ENCODE measurements at places on chromosomes 11 and 22.
A peak's percentile ranks its signal among the peaks of the same experiment; 100 is the strongest.

DNA sequence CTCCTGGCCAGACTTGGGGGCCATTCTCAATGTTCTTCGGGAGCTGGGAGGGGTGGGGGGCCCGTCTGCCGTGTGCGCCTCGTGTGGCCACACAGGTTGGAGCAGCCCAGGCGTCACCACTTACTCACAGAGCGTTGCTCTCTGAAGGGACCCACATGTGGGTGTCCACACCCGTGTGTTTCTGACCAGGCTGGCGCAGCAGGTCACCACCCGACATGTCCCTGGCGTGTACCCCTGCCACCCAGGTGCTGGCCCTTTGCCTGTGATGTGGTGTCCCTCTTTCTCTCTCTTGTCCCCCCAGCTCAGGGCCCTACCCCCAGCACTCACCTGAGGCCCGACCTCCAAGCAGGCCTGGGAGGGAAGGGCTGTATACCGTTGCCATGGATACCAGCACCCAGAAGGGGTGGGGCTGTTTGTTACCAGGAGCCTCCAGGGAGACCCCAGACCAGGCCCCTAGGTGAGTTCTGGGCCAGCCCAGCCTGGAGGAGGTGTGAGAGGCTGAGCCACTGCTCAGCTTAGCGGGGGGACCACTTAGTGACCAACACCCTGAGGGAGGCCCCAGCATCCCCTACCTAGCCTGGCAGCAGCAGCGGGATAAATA, 1.4 kb downstream of the LMNTD2 start:
- DNase-seq, result no peak

- no peak for DNase-seq
These were observed 299.3 kb downstream of the NXPE2 start for GRCh38 chr11:114977651-114978050.

DNA sequence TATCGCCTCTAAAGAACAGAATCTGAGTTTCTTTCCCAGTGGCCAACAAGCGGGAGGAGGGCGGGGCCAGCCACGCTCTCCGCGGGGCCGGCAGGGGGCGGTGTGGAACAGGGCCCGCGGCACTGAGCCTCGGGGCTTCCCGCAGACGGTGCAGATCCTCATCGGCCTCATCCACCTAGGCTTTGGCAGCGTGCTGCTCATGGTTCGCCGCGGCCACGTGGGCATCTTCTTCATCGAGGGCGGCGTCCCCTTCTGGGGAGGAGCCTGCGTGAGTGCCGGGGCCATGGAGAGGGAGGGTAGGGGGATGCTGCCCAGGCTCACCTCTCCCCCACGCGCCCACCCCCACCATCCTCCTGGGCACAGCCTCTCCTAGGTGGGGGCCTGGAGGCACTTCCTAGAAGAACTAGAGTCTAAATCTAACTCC, 10.7 kb downstream of the MS4A15 start:
- DNase-seq, result no peak

DNA sequence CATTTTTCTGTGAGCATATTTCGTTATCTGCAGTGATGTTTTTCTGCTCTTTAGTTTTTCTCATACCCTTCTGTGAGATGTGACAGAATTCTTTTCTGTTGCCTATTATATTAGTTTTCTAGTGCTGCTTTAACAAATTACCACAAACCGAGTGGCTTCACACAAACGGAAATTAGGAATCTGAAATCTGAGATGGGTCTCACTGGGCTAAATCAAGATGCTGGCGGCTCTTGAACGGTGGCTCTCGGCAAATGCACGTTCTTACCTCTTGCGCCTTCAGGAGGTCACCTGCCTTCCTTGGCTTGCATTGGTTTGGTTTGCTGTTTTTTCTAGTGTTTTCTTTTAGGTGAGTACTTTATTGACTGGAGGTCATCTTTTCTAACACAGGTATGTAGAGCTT, 13.0 kb downstream of the ZBED4 start:
- DNase-seq, result no peak

GRCh38 chr11:34150494-34151151, 45.2 kb downstream of the NAT10 start:
- no peak for DNase-seq

DNA sequence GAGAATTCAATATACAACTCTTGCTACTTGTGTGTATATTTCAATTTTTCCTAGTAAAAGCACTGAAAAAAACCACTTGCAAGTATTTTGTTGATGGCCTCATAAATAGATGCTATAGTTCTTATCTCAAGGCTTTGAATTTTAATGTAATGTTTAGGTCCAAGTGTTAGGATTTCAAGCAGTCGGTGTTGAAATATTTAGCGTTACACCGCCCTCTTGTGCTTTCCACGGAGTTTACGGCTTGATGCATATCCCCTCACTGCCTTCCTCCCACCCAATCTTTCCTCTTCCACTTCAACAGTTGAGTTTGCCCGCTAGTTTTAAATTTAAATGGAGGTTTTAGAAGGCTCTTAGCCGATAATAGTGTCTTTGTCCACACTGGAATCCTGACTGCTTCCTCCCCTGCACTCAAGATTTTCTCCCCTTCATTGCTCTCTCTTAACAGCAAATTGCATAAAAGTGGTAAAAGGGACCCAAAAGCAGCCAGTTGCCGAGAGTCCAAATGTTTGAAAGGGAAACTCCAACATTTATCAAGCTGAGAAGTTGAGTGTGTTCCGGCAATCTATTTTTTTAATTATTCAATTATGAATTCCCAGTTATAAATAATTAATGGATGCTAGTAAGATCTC, 25.9 kb upstream of the HTATIP2 start:
- DNase-seq, result no peak

DNA sequence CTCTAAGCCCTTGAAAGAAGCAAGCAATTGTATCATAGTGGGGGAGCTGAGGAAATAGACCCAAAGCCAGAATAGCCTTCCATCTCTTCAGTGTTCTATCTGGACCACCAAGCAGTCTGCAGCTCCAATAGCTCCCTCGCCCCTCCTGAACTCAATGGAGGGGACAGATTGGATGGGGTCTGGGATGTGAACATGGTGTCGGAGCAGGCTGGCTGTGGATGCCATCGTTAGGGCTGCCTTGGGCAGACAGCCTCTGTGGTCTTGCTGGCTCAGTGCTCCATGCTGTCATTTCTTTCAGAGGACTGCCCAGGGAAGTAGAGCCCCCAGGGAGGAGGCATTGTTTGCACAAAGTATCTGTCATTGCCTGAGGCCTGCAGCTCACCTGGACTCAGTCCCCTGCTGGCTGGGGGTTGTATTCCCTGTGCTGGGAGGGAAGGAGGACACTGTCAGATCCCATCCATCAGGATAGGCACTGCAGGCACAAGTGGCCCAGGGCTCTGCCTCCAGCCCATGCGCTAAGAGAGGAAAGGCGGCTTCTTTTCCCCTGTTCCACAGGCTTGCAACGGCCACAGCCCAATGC, 537.7 kb downstream of the BUD13 start:
- no peak for DNase-seq

- no peak for DNase-seq
These were observed 101.7 kb downstream of the ATM start for GRCh38 chr11:108324587-108324986.

- no peak for DNase-seq
These were observed 128.1 kb upstream of the LDLRAD3 start for GRCh38 chr11:35815556-35816315.

GRCh38 chr22:48315439-48316256, 1512.0 kb downstream of the BRD1 start:
- peak; percentile 25 for DNase-seq

GRCh38 chr11:10272132-10272531, 21.9 kb downstream of the SBF2 start:
- no peak for DNase-seq

GRCh38 chr11:68999093-68999747, 13.8 kb downstream of the MRGPRF start:
- no peak for DNase-seq

DNA sequence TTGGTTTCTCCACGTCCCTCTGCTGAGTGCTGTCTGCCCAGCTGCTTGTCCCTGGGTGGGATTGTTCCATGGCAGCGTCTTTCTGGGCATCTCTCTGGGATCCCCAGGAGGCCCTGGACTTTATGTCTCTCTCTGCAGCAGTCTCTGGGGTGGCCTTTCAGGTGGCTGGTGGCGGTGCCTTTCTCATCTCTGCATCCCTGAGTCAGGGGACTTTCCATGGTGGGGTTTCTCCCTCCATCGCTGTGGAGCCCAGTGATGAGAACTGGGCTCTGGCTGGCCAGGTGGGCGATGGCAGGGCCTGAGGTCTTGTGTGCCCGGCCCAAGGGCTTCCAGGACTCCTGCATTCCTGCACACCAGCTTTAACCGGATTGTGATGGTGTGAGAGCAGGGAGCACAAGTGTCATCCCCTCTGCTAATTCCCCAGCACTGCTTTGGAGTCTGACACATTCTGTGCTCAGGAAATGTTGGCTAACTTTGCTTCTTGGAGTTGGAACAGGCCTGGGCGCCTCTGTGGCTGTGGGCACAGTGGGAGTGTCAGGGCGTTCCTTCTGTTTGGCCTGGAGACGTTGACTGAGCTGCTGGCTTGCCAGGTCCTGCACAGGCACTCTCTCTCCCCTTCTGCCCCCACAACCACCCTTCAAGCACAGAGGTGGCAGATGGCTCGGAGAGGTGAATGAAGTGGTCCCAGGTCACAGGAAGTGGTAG, 27.9 kb downstream of the FAM83F start:
- DNase-seq, result no peak

GRCh38 chr11:15673408-15673831, 558.7 kb downstream of the INSC start:
- no peak for DNase-seq

GRCh38 chr22:44142421-44143104, 38.2 kb upstream of the PARVG start:
- DNase-seq, result no peak

DNA sequence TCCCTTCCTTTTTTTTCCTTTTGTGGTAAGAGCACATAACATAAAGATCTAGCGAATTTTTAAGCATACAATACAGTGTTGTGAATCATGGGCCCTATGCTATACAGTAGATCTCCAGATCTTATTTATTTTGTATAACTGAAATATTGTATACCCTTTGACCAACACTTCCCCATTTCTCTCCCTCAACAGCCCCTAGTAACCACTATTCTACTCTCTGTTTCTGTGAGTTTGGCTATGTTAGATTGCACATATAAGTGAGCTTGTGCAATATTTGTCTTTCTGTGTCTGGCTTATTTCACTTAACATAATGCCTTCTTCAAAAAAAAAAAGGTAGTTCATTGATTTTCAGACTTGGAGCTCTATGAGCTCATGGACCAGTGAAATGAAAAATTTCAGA, 180.5 kb downstream of the C11orf91 start:
- DNase-seq, result no peak

- DNase-seq, result no peak
These were observed 10.4 kb downstream of the OR52K2 start for GRCh38 chr11:4459500-4459899.

- no peak for DNase-seq
These were observed 5.1 kb upstream of the SAAL1 start for GRCh38 chr11:18111005-18111404.

DNA sequence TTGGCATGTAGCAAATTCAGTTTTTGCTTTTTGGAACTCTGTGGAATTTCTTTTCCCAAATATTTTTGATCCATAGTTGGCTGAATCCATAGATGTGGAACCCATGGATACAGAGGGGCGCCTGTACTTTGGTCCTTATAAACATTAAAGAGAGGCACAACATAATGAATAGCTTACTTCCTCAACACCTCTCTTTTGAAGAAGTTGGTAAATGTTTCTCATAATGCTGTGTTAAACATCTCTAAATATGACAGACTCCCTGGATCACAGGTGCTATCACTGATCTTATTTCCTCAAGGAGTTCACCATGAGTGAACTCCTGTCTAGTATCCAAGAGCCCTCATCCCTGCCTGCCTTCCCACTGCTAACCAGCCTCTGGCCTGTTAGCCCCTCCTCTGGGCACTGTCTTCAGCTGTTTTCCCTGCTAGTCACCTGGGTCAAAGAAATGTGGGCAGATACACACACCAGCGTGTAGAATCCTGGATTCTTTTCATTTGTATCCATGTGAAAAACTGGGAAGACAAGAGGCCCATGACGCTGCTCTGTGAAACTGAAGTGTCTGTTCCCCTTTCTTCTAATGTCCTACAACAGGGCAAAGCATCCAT, 63.7 kb downstream of the HIRA start:
- DNase-seq, result no peak

GRCh38 chr11:1920909-1921573, 1.5 kb downstream of the TNNT3 start:
- no peak for DNase-seq

DNA sequence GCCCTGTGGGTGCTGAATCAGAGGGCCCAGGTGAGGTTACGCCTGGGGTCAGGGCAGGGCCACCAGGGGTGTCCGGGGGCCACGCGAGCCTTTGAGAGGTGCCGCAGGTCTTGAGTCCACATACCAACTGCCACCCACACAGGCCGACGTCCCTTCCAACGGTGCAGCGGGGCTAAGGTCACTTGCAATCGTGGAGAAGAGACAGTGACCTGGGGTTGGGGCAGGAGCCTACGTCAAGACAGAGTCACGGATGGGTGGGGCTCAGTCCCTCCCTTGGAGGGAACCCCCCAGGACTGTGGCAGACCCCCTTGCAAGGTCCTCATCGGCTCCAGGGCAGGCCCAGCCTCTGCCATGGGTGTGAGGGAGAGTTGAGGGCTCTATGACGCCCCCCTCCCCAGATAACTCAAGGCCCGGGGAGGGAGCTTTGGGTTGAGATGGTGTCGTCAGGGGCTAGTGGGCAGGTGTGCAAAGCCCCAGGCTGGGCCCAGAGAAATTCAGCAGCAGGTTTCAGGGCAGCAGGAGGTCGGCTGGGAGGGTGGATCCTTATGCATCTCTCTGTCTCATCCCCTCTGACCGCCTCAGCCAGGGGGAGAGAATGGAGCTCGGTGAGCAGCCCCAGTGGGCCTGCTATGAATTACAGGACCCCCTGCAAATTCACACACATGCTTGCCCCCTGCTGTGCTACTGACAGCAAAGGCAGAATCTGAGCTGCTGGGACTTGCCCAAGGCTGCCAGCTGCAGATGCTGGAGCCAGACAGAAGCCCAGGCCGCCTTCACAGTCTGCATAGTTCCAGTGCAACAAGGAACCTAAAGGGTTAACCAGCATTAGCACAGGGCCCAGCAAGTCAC, 60.0 kb downstream of the MYEOV start:
- no peak for DNase-seq

DNA sequence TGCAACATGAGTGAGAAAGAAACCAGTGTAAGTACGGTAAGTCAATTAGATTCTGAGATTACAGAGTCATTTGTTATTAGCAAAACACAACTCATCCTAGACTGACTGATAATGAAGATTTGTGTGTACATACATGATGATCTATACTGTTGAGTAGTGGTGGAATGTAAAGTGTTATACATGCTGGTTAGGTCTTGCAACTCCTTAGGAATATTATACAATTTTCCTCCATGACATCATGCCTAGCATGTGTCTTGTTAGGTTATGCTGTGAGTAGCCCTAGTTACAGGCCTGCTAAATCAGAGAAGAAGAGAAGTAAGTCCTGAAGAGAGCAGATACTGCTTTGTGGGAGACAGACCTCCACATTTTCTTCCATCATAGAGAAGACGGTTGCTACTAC, 880.6 kb downstream of the LUZP2 start:
- no peak for DNase-seq

- DNase-seq, result peak; percentile 87
These were observed 9.7 kb downstream of the PDGFB start for GRCh38 chr22:39234867-39235687.

Data from mucosa of descending colon (tissue), 3 donors.